ENCODE measurements at places on chromosomes 12 and 14. TPM values are rescaled to one million over a fixed set of nuclear protein-coding genes. Genes with fewer than 3 reads are reported as not detected.
A peak's percentile ranks its signal among the peaks of the same experiment; 100 is the strongest.

SLC2A14 gene
- not detected for polyA plus RNA-seq

DNA sequence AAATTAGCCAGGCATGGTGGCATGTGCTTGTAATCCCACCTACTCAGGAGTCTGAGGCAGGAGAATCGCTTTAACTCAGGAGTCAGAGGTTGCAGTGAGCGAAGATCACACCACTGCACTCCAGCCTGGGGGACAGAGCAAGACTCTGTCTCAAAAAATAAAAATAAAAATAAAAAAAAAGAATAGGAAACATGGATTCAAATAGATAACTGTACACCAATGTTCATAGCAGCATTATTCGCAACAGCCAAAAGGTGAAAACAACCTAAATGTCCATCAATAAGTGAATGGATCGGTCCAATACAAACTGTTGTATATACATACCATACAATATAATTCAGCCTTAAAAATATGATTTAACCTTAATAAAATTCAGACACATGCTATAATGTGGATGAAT, 3.1 kb upstream of the RIPK3 start:
- no peak for DNase-seq

FAM222A gene
- polyA plus RNA-seq, result 12.5 TPM

DNA sequence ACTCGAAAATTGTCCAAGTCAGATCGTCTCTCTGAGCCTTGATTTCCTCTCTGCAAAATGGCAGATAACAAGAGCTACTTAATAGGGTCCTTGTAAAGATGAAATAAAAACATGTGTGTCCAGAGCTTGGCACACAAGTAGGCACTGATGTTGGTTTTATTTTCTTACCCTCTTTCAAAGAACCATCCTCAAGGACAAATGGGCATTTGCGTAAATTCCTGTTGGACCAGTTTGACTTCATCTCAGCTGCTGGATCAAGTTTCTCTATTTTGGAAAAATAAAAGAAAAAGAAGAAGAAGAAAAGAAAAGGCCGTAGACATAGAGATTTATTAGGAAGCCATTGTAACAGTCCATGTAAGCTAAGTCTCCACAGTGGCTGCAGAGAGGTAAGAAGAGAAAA, 47.2 kb downstream of the MAP1LC3B2 start:
- no peak for DNase-seq

GRCh38 chr12:98819821-98820404, 174.8 kb downstream of the APAF1 start:
- DNase-seq, result no peak

- DNase-seq, result no peak
Observed at GRCh38 chr14:102537981-102538601, 28.5 kb upstream of the ANKRD9 start.

- DNase-seq, result no peak
Observed at GRCh38 chr14:70350078-70350477, 9.4 kb downstream of the COX16 start.

DNA sequence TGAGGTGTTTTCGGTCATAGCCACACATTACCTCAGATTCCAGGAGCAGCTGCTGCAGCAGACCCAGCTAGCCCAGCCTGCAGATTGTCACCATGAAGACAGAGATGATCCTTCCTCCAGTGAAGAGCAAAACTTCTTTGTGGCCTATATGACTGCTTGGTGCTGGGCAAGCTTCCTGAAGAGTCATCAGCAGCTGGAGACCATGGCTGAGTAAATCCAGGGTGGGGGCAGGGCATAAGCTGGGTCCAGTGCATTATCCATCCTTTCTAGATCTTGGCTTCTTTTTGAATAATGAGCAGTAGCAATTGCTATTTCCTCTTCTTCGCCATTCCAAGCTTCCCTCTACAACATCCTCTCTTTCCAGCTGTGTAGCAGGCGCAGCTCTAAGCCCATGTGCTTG, 373.1 kb upstream of the DDHD1 start:
- no peak for DNase-seq

DAO gene
- polyA plus RNA-seq, result 50.4 TPM

GSG1 gene
- polyA plus RNA-seq, result 0.34 TPM

DNA sequence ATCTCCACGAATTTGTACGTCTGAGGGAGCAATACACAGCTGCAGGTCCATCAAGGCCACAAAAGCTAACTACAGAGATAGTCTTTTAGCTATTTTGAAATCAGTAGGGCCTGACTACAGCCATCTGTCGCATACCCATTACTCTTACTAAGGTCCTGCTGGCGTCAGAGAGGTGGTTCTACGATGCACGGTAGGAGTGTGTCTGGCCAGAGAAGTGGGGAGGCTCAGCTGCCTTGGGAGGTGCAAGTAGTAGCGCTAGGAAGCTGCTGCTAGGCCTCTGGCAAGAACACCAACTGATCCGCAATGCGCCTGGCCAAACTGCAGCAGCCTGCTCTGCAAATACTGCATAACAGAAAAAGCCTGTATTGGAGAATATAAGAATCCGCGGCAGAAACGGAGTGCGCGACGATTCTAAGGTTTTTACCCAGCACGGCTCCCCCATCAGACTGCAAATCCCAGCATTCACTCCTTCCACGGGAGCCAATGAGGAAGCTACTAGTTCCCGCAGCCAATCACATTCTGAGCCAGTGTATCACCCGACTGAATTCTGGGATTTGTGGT, 743 bp upstream of the CAND1 start:
- DNase-seq, result peak; percentile 96
